ENCODE measurements at places on chromosomes 5 and 9. TPM values are rescaled to one million over a fixed set of nuclear protein-coding genes. Genes with fewer than 3 reads are reported as not detected.

SLC36A2 gene
- total RNA-seq: 0.45 TPM

DNA sequence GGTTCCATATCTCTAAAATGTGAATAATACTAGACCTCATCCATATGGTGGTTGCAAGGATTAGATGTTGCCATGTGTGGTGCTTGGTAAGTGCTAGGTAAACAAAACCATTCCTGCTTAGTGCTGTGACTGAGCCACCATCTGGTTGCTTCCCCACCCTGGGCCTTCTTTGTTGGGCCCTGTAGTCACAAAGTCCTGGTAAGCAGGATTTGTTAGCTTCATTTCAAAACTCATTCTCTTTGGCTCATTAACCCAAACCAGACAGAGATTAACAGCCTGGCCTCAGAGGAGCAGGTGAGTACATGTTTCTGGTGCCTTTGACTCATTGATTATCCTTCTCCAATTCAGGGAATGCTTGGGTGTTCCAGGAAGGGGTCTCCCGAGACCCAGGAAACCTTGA, 240.2 kb downstream of the ARHGAP26 start:
- H3K27ac ChIP-seq: no peak overlapping the region
- no peak overlapping the region for H3K4me3 ChIP-seq
- H3K4me1 ChIP-seq: peaks cover 29% of the 10 kb centered on the region
- H3K27me3 ChIP-seq: no peaks in the 10 kb centered on the region

TMEM174 gene
- not detected for total RNA-seq

CYSRT1 gene
- 1.4 TPM for total RNA-seq

DNA sequence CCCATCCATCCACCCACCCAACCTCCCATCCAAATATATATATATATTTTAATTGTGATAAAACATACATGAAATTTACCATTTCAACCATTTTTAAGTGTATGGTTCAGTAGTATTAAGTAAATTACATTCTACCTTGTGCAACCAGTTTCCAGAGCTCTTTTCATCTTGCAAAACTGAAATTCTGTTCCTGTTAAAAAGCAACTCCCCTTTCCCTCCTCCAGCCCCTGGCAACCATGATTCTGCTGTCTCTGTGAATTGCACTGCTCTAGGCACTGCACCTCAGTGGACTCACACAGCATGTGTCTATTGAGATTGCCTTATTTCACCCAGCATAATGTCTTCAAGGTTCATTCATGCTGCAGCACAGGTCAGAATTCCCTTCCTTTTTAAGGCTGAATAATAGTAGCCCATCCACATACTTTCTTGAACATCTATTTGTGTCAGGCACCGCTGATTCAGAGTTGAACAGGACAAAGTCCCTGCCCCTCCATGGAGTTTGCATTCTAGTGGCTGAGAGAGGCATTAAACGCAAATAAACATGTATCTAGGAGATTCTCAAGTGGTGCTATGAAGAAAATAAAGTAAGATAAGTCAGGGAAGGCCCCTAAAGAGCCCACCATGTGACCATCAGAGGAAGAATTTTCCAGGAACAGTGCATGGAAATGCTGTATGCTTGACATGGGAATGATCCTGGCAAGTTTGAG, 24.0 kb downstream of the CSF1R start:
- H3K27me3 ChIP-seq: no peaks in the 10 kb centered on the region
- no peak overlapping the region for H3K4me3 ChIP-seq
- peaks cover 7% of the 10 kb centered on the region for H3K4me1 ChIP-seq
- DNase-seq: no peak
- no peak overlapping the region for H3K27ac ChIP-seq

- H3K27me3 ChIP-seq: no peaks in the 10 kb centered on the region
- no peaks in the 10 kb centered on the region for H3K36me3 ChIP-seq
- no peaks in the 10 kb centered on the region for H3K4me1 ChIP-seq
- H3K4me3 ChIP-seq: no peak overlapping the region
These were observed 220.0 kb upstream of the ADAMTSL1 start for GRCh38 chr9:18253950-18254349.

STOM gene
- 54.2 TPM for total RNA-seq

LECT2 gene
- total RNA-seq: not detected

- no peaks in the 10 kb centered on the region for H3K27me3 ChIP-seq
- H3K36me3 ChIP-seq: no peaks in the 10 kb centered on the region
- no peak overlapping the region for H3K4me3 ChIP-seq
- no peak overlapping the region for H3K27ac ChIP-seq
- no peaks in the 10 kb centered on the region for H3K4me1 ChIP-seq
These were observed 61.3 kb upstream of the PIK3R1 start for GRCh38 chr5:68154119-68154857.

DNA sequence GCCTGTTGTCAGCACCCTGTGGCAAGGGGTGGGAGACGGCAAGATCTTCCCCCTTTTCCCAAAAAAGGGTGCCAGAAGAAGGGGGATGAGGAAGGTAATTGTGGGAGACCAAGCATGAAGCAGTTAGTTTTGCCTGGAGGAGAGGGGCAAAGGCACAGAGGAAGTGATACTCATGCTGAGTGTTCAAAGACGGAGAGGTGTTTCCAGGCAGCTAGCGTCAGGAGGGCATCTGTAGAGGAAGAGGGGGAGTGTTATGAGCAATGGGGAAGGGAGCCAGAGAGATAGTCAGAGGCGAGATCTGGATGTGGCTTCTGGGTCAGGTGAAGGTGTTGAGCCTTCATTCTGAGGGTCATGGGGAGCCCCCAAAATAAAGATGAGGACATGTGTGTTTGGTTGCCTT, 26.9 kb upstream of the ADAM19 start:
- no peak overlapping the region for H3K4me3 ChIP-seq
- no peak overlapping the region for H3K27ac ChIP-seq
- no peaks in the 10 kb centered on the region for H3K4me1 ChIP-seq
- H3K27me3 ChIP-seq: no peaks in the 10 kb centered on the region
- H3K36me3 ChIP-seq: no peaks in the 10 kb centered on the region

DNA sequence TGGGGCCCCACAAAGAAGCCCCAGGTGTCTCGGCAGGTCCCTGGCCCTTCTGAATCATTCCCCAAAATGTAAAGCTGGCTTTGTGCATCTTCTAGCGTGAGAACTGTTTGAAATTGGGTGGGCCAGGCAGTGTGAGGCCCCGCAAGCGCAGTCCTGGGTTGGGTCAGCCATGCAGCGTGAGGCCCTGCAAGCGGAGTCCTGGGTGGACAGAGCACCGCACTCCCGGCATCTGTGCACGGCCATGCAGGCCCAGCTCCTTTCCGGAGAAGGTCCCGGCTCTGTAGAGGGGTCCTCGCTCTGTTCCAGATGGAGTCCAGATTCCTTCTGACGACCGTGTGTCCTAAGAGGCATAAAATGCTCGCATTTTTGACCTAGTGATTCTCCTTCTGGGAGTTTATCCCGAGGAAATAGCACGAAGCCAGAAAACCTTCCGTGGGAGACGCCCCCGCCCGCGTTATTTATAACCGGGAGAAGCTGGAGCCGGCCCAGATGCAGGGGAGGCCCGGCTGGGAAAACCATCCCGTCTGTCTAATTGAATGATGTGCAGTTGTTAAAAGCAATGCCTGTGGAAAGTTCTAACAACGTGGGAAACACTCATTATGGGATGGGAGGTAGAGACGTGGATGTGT, 19.4 kb upstream of the NOTCH1 start:
- H3K27me3 ChIP-seq: no peaks in the 10 kb centered on the region
- no peak overlapping the region for H3K4me3 ChIP-seq
- no peaks in the 10 kb centered on the region for H3K36me3 ChIP-seq

- no peaks in the 10 kb centered on the region for H3K4me1 ChIP-seq
- H3K27me3 ChIP-seq: no peaks in the 10 kb centered on the region
- H3K36me3 ChIP-seq: no peaks in the 10 kb centered on the region
- no peak overlapping the region for H3K4me3 ChIP-seq
These were observed 42.1 kb upstream of the CTNNA1 start for GRCh38 chr5:138711087-138711486.

DNA sequence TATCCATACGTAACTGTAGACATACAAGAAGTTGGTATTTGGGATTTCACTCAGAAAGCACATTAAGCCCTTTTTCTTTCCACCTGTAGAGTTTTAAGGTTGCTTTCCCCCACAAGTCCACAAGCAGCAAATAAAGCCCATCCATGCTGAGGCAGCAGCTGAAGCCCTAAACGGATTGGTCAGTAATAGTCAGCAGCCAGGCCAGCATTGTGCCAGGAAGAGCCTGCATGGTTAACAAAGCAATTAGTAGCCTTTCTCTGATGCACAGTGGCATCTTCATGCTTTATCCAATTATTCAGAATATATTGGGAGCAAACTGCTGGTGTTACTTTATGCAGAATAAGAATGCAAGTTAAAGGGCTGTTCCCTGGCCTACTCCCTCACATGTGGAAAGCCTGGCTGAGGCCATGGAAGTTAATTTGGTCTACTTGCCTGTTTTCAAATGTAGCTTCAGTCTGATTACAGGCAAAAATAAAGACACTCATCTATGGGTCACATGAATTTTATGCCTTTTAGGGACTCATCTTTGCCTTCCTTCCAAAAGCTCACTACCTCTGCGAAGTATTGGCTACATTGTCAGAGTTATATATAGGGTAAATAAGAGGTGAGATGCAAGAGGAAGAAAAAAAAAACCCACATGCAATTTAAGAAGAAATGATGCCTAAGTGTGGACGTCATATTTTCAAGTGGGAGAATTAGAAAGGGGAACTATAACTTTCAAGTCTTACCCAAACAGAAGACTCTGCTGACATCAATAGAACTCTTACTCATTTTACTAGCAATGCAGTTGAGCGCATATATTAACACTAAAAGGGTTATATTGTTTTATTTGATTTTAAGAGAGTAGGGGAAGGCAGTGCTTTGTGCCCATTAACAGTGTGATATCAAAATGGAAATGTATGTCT, 15.9 kb downstream of the EBF1 start:
- H3K27ac ChIP-seq: no peak overlapping the region
- no peaks in the 10 kb centered on the region for H3K4me1 ChIP-seq
- H3K4me3 ChIP-seq: no peak overlapping the region
- peaks cover 17% of the 10 kb centered on the region for H3K27me3 ChIP-seq
- no peaks in the 10 kb centered on the region for H3K36me3 ChIP-seq

- H3K4me3 ChIP-seq: no peak overlapping the region
- peaks cover 9% of the 10 kb centered on the region for H3K4me1 ChIP-seq
- H3K27me3 ChIP-seq: no peaks in the 10 kb centered on the region
- H3K27ac ChIP-seq: no peak overlapping the region
These were observed 18.8 kb downstream of the SLC1A1 start for GRCh38 chr9:4508907-4509589.

GRCh38 chr5:33831041-33831440, 60.7 kb downstream of the ADAMTS12 start:
- no peak overlapping the region for H3K4me3 ChIP-seq
- DNase-seq: no peak
- no peaks in the 10 kb centered on the region for H3K4me1 ChIP-seq
- H3K36me3 ChIP-seq: no peaks in the 10 kb centered on the region

FOXE1 gene
- total RNA-seq: not detected
